Right atrium auricular region (tissue), 2 donors: ENCODE measurements at places on chromosomes 4 and X. TPM values are rescaled to one million over a fixed set of nuclear protein-coding genes. Genes with fewer than 3 reads are reported as not detected.

OTUD6A gene
- total RNA-seq: not detected

CENPE gene
- 0.16 TPM for total RNA-seq

ADH1C gene
- 4.9 TPM for total RNA-seq

SRP72 gene
- total RNA-seq: 22.1 TPM

SSX4 gene
- not detected for total RNA-seq

DNA sequence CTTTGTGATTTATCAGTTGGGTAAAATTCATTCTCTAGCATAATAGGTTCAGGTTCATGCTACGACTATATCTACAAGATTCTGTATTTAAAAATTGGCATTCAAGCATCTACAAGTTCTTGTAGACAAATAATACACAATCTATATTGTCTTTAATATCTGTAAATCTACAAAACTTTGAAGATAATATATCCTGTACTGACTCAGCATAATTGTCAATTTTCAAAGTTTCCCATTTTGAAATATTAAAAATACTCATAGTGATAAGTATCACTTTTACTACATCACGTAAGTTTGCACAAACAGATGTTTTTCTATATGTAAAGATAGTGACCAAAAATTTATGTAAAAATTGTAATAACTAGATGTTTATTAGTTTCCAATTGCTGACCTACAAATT lies 360.6 kb downstream of the FSTL5 start:
- no peak for DNase-seq
- no peaks in the 10 kb centered on the region for H3K36me3 ChIP-seq
- no peaks in the 10 kb centered on the region for H3K27me3 ChIP-seq
- H3K4me1 ChIP-seq: no peaks in the 10 kb centered on the region

DNA sequence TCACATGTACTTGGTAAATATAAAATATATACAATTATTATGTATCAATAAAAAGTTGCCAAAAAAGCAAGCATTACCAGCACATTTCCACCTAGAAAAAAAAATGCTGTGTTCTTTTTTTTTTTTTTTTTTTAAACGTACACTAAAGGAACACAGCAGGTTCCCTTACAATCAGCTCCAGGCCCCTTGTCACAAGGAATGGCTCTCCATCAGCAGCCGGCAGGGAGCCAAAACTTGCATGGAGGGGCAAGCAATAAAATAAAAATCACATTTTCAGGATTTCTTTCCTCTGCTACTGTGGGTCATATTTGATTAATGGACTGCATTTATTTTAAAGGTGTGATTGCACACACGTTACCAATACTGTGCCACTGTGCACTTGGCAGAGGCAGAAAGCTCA lies 460.3 kb downstream of the GPAT3 start:
- no peak overlapping the region for H3K27ac ChIP-seq
- no peaks in the 10 kb centered on the region for H3K27me3 ChIP-seq
- no peak overlapping the region for H3K4me3 ChIP-seq
- DNase-seq: no peak

GRCh38 chrX:29435396-29435795 lies 780.0 kb upstream of the MAGEB2 start:
- no peaks in the 10 kb centered on the region for H3K36me3 ChIP-seq
- no peak overlapping the region for H3K27ac ChIP-seq
- no peak overlapping the region for H3K4me3 ChIP-seq
- no peak for DNase-seq

- H3K4me3 ChIP-seq: no peak overlapping the region
- H3K27ac ChIP-seq: no peak overlapping the region
- H3K4me1 ChIP-seq: no peaks in the 10 kb centered on the region
- H3K27me3 ChIP-seq: no peaks in the 10 kb centered on the region
- no peak for DNase-seq
Observed at GRCh38 chr4:58070726-58071125, 960.5 kb upstream of the IGFBP7 start.

GRCh38 chrX:137290011-137290410 lies 256.2 kb upstream of the GPR101 start:
- H3K27ac ChIP-seq: no peak overlapping the region
- H3K36me3 ChIP-seq: no peaks in the 10 kb centered on the region
- no peak overlapping the region for H3K4me3 ChIP-seq
- no peaks in the 10 kb centered on the region for H3K4me1 ChIP-seq

DNA sequence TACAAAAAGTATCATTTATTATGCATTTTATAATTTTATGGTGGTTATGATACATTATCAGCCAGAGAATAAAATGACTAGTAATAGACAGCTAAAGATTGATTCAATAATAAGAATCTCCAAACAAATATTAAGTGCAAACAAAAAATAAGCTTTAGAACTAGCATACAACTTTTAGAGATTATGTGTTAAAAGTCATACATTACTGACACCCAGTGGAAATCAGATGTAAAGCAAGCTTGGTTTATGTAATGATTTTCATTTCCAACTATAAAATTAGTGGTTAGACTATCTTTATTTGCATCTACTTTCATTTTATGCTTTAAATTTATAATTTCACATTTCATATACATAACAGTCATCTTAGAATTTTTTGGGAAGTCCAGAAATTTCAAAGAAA lies 57.7 kb downstream of the IL13RA2 start:
- no peaks in the 10 kb centered on the region for H3K4me1 ChIP-seq
- no peaks in the 10 kb centered on the region for H3K27me3 ChIP-seq
- no peak overlapping the region for H3K27ac ChIP-seq

- no peak for DNase-seq
- no peak overlapping the region for H3K4me3 ChIP-seq
- peaks cover 3% of the 10 kb centered on the region for H3K36me3 ChIP-seq
Observed at GRCh38 chrX:21740329-21741274, 17.3 kb downstream of the SMPX start.

GRCh38 chrX:37686369-37686995 lies 891 bp downstream of the XK start:
- no peaks in the 10 kb centered on the region for H3K4me1 ChIP-seq
- peak overlapping the region; percentile 76 for H3K27ac ChIP-seq
- DNase-seq: no peak
- H3K4me3 ChIP-seq: peak overlapping the region; percentile 49

DNA sequence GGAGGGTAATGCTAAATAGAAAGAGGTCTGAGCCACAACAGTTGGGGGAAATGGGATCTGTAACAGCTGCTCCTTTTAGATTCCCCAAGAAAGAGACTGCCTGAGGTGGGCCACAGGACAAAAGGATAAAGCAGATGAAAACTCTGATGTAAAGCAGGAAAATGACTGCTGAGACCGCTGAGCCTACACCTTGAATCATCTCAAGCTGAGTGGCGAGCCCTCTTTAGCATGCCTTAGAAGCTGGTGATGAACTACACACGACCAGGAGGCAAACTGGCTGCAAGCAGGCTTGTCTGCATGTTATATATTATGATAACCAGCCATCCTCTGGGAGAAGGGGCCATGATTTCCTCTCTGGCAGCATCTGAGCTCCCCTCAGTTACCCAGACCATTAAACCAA lies 88.4 kb downstream of the TTC29 start:
- DNase-seq: no peak
- H3K4me1 ChIP-seq: no peaks in the 10 kb centered on the region
- H3K4me3 ChIP-seq: no peak overlapping the region
- no peak overlapping the region for H3K27ac ChIP-seq
- no peaks in the 10 kb centered on the region for H3K36me3 ChIP-seq
